Activated CD4-positive, alpha-beta T cell treated with anti-CD3 and anti-CD28 coated beads for 4 hours (primary cell): ENCODE measurements at places on chromosomes 1 and 21.

DNA sequence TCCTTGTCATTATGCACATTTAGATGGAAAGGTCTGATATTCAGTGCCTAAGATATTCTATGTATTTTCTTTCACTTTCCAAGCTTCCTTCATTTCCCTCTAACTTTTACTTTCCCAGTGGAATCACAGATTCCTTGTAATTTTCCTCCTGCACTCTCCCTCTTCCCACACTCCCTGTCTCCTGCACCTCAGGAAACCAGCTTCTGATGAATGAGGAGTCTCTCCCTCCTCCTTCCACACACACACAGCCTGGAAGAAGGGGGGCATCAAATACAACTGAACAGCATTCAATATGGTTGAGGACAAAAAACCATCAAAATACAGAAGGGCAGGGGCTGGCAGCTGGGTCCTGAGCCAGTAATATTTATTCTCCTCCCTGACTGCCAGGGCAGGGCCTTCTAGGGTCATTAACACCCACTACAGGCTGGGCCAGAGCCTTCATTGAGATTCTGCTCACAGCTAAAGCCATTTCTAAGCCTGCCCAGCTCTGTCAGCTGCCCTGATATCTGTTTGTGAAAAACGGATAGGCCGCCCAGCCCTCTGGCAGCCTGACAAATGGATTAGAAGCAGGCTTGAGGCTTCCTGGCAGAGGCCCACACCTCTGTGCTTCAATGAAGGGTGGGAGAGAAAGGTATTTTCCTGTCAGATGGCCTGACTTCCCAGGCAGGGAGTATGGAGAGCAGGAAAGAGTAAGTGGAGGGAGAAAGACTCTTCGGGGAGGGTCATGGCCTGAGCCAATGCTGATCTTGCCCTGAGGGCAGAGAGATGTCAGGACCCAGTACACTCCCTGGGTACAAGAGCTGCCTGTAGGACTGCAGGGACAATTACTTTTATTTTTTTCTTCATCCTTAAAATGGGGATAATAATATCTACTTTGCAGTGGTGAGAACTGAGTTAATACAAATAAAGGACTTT is 138.9 kb upstream of the SPATA6 start:
- no peak for DNase-seq

DNA sequence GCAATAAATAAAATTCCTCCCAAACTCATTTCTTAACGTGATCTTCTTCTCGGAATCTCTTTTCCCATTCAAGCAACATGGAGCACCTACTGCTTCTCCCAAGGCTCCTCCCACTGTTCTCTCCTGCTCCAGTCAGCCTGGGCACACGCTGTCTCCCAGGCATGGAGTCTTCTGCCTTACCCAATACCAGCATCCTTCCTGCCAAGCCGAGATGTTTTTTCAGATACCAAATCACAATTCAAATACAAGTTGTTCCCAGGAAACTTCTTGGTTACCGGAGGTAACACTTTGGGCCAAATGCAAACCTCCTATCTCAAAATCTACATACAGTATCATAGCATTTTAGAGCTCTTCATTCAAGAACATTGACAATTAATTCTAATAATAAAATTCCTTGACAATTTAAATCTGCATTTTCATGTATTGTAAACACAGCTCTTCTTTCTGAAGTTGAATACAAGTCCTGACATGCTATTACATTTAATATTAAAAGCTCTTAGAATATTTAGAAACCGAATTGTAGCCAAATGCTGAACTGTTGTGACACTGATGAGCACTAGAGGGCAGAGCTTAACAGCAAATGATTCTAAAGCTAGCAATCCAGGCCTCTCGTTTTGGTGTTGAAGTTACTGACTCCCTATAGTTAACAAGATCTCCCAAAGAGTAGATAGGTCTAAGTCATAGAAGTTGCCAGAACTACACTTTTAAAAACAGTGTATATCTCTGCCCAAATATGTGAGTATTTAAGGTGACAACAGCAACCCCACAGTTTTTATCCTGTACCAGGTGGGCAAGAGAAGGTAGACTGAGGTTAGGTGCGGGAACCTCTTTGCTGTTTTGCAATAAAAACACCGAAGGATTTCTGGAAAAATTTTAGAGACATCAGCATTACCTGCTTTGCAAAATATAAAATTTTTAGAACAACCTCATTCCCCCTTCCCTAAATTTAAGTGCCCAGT is 52.3 kb downstream of the BCAR3 start:
- peak; percentile 59 for DNase-seq

DNA sequence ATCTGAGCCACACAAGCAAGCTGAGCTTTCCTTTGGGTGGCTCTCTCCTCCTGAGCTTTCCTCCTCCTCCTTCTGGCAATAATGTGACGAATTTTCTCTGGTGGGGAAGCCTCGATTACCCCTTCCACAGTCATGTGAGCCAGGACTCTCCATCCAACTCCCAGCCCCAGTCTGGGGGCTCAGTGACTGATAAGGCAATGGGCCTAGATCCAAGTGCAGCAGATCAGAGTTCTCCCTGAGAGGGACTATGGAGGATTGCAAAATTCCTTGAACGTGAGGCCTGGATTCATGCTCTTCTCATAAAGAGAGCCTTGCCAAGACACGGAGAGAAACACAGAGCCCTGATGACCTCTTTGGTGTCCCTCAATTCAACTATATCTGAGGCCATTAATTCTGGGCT is 31.3 kb upstream of the TRIM67 start:
- no peak for DNase-seq

DNA sequence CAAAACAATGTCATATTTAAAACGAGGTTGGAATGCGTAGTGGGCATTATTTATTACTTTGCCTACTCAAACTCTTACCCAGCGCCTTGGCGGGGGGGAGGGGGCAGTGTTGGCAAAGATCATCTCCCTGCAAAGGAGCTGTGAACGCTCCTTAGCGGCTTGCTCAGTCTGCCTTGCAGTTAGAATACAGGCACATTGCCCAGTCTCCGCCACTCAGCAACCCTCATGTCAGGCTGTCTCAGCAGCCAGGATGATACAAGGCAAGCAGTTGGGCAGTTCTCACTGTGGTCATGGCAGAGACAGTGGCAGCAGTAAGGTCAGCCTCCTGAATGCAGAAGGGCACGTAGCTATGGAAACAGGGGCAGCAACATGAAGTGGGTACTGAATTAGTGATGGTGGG is 170.4 kb upstream of the KCNK2 start:
- no peak for DNase-seq

- no peak for DNase-seq
Observed at GRCh38 chr1:12851779-12852178, 3.3 kb upstream of the HNRNPCL1 start.

DNA sequence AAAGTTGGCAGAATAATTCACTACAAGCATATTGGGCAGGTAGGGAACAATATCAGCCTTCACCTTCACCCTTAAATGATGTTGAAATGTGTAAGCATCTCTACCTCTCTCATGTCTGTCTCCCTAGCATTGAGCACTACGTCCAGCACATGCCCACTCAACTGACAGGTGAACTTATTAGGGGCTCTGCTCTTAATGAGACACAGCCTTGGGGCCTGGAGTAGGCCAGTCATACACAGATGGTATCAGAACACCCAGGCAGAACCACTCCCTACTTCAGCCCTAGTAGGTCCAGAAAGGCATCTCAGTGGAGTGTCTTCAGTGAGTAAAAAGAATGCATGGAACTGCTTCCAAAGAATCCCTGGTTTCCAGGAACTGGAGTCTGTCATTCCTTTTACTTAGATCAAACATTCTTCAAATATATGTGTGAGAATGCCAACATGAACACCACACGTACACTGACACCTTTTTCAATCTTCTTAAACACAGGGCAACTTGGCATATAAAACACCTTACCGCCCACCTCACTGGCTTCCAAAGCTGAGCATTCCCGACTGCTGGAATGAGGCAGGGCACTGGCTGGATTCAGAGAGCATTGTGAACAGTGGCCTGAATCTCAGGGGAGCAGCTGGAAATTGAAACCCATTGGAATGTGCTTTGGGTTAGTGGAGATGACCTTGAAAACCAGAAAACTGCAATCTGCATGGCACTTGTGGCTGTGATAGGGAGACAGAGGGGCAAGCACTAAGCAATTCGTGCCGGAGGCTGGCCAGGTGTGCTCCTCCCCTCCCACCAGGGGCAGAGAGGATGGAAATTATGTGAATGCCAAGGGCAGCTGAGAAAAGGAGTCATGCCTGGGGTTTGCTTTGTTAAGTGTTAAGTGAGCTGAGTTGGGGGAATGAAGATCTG is 24.2 kb upstream of the HSD3B1 start:
- no peak for DNase-seq

DNA sequence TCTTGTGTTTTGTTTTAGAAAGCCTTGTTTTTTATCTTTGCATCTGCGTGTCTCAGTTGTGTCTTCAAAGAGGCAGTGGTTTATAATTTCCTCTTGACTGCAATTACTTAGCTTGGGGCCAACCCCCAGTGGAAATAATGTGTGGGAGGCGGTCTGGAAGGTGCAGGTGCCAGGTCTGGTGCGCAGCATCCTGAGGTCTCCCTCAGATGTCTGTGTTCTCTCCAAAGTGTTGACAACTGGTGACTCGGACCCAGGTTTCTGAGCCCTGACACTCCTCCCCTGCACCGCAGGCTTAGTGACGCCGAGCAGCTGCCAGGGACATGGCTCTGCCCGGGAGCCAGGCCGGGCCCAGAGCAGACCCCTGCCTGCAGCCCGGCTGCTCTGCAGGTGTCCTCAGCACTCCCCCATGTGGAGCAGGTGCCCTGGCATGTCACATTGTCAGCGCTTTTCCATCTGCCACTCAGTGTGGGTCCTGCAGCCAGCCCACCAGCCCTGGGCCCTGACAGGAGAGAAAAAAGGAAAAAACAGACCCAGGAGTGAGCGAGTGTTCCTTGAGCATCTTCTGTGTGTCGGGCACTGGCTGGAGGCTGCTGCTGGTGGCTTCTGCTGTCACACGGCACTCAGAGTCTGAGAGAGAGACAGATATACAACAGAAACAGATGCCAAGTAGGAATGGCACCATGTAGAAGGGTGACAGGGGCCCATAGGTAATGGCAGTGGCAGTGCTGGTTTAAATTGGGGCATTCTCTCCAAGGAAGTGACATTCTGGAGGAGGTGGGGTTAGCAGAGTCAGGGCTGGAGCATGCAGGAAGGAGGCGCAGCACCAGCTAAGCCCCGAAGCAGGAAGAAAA is 24.8 kb upstream of the SELENON start:
- DNase-seq, result peak; percentile 87

GRCh38 chr1:25622531-25622930 is 5.9 kb downstream of the MAN1C1 start:
- peak; percentile 39 for DNase-seq

- peak; percentile 70 for DNase-seq
Observed at GRCh38 chr1:46532498-46533178, 18.8 kb downstream of the KNCN start.

- no peak for DNase-seq
Observed at GRCh38 chr1:186530109-186530508, 69.2 kb upstream of the PDC start.

DNA sequence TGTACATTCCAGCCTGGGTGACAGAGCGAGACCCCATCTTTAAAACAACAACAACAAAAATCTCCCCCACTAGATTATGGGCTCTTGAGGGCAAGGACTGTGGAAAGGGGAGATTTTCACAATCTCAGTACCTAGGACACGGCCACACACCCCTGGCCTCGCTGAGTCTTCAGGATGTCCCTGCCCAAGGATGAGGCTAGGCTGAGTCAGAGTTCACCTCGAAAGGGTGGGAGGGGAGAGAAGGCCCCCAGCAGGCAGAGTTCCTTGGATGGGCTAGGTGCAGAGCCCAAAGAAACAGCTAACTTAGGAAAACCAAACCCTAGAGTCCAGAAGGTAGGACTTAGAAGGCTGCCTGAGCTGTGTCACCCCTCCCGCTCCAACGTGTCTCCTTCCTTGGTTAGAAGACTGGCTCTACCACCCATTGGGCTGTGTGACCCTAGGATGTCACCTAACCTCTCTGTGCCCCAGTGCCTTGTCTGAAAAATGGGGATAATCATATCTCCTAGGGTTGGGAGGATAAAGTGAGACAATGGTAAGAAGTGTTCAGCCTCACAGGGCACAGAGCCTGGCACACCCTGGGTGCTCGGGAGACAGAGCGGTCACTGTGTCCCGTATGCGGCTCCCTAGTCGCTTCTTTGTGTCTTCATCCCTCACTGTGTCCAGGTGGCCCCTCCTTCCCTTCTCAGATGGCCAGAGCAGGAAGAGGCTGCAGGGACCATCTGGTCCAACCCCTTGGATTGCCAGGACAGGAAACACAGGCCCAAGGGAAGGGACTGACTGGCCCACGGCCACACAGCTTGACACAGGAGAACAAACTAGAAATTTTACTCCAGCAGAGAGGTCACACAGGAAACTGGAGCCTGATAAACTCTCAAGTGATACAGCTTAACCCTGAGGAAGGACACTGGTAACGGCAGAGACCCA is 11.2 kb downstream of the TRIM62 start:
- DNase-seq, result no peak

DNA sequence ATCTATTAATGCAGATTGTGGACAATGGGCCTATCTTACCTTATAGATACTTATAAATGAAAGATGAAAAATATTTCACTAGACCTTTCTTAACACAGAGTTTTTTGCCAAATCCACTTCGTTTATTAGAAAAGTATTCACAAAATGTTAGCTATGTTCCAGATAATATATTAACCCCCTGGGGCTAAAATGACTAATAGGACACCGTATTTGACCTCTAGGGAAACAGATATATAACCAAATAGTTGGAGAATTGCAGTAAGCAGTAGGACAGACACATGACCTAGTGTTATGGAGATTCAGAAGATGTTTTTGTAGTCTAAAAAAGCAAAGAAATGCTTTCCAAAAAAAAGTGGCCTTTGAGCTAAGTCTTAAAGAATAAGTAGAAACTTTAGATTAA is 106.9 kb downstream of the SEC16B start:
- no peak for DNase-seq

DNA sequence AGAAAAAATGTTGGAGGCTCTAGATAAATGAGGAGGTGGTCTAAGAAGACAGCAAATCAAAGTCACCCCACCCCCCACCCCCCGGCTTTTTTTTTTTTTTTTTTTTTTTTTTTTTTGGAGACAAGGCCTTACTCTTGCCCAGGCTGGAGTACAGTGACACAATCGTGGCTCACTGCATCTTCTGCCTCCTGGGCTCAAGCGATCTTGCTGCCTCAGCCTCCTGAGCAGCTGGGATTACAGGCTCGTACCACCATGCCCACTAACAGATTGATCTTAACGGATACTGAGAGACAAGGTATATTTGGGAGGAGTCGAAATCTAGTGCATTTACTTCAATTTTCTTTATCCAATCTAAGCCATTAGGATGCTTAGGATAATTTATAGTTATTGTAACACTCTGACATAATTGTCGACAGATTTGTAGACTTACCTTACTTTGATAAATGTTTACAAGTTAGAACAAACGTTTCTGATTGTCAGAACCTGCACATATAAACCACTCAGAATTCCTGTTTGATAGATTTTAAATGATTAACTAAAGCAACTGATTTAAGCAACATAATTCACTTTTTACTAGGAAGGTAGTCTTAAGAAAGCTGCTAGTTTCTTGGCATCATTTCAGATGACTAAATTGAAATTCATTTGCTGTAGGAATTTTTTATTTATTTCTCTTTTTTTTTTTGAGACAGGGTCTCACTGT is 33.7 kb upstream of the NBL1 start:
- no peak for DNase-seq
